ENCODE measurements at places on chromosomes 6 and 20.

- peak; percentile 6 for DNase-seq
Observed at GRCh38 chr6:113969888-113970804, 802 bp downstream of the HDAC2 start.

DNA sequence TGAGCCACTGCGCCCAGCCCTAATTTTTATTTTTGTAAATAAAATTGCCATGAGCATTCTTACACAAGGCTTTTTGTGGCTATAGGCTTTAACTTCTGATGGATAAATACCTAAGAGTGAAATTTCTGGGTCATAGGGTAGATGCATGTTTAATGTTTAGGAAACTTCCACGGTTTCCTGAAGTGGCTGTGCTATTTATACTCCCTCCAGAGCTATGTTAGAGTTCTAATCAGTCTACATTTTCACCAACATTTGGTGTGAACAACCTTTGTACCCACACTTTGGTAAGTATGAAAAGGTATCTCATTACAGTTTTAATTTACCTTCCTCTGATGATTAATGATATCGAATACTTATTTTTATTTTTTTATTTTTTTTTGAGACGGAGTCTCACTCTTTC lies 6.1 kb upstream of the MAS1 start:
- no peak for DNase-seq

DNA sequence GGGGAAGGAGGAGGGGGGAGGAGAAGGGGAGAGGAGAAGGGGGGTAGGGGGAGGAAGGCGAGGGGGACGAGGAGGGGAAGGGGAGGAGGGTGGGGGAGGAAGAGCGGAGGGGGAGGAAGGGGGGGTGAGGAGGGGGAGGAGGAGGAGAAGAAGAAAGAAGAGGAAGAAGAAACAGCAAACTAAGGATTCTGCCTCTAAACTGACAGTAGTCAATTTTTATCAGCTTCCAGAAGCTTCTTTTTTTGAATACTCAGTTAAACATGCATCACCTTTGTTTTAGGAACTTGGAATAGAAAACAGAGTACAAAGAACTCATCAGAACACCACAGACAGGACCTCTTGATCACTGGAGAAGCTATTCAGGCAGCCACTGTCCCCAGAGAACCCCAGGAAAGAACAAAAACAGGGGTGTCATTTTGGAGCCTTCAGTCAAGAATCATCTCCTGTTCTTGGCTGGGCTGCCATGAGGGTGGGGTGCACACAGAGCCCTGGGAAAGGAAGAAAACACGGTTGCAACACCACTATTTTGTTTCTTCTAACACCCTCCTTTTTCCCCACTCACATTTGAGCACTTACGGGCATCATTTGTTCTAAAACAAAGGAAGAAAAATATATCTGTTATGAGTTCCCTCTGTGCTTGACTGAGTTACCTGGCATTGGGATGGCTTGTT lies 67.4 kb downstream of the TMEM170B start:
- no peak for DNase-seq

GRCh38 chr6:119186490-119186889 lies 108.0 kb upstream of the FAM184A start:
- DNase-seq: no peak

- no peak for DNase-seq
Observed at GRCh38 chr6:83769413-83769812, 60.5 kb upstream of the SNAP91 start.

GRCh38 chr6:139367810-139368351 lies 6.6 kb downstream of the CITED2 start:
- DNase-seq: no peak

GRCh38 chr6:150336299-150336698 lies 32.5 kb upstream of the IYD start:
- no peak for DNase-seq

DNA sequence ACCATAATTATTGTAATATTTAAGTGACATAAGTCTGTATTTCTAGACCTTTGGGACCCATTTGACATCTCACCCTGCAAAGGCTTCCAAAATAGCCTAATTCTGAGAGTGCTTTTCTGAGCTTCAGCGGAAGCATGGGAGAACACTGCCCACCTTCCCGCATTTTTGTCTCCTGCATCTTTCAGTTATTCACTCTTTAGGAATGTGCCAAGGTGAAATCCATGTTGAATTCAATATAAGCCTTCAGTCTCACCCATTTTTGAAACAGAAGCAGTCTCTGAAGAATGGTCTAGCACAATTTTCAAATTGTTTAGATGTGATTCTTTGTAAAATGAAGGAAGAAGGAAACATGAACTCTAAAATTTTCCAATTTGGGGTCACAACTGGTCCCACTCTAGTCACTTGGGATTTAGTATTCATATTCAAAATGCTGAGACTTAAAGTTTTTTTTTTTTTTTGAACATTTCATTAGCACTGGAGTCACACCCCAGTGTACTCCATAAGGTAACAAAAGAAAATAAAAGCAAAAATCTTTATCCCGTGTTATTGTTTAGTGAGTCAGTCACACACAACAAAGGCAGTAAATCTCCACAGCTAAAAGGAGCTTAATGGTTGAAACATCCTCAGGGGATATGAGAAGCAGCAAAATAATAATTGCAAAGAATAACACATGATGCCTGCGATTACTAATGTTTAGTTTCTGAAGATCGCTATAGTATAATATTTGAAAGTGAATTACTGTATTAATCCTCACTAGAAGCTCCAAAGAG lies 479.9 kb upstream of the BTBD3 start:
- no peak for DNase-seq

DNA sequence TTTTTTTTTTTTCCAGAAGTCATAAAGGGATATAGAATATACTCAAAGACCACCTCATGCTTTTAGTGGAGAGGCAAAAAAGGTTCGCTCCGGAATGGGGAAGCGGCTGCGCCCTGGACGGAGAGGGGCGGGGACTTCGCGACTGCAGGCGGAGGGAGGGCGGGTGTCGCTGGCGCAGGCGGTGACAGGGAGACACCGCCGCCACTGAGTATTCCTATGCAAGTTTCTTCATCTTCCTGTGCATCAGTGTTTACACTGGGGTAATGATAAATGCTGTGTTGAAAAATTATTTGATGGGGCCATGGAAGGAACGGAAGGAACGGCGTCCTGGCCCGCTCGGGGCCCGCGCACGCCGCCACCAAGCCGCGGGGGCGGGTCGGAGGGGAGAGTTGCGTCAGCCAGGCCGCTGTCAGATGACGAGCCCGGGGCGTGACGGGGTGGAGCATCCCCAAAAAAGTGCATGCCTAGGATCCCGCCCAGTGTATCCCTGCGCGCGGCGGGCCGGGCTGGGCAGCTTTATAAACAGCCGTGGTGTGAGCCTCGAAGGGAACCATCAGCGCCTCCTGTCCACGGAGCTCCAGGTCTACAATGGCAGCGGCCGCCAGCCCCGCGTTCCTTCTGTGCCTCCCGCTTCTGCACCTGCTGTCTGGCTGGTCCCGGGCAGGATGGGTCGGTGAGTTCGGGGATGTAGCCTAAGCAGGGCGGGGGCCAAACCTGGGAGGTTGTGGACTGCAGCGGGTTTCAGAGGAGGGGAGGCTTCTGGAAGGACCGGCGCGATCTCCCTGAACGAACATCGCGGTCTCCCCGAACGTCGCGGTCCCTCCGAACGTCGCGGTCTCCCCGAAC lies at the start of gene ULBP1:
TSS of gene ULBP1 (plus strand) at position 482 of the 846 bp plus-strand sequence. CDS start at position 589, 107 bp downstream.
- peak; percentile 43 for DNase-seq

- DNase-seq: no peak
Observed at GRCh38 chr20:25351024-25351360, 39.6 kb downstream of the ABHD12 start.

DNA sequence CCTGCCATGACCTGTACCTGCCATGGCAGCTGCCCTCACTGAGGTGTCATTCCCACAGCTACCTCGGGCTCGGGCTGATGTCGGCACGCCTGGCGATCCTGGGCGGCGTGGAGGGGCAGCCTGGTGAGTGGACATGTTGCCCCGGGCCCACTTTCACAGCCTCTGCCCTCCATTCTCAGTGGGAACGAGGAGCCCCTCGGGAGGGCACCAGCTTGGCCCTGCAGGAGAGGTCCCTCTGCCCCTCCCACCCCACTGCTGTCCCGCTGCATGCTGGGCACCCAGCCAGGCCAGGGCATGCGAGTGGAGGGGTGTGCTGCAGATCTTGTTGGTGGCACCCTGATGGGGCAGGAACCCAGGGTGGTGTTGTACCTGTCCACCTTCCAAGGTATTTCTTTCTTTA lies 23.0 kb downstream of the ENTPD6 start:
- DNase-seq: no peak

GRCh38 chr6:95978230-95978629 lies 37.5 kb upstream of the FUT9 start:
- DNase-seq: no peak

DNA sequence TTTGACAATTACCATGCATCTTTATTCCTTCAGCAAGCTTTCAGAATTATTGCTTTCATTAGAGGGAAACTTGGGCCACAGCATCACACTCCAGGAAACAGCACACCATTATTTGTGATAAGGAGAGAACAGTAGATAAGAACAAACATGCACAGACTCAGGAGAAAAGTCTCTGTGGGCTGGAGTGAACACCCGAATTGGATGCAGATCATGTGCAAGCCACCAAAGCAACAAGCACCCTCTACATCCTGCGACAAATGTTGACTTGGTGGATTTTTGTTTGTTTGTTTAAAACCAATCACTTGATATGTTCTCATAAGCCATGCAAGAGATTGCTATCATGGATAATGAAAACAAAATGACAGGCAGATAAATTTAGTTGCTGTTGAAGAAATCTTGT lies 67.7 kb upstream of the ZFP64 start:
- no peak for DNase-seq

DNA sequence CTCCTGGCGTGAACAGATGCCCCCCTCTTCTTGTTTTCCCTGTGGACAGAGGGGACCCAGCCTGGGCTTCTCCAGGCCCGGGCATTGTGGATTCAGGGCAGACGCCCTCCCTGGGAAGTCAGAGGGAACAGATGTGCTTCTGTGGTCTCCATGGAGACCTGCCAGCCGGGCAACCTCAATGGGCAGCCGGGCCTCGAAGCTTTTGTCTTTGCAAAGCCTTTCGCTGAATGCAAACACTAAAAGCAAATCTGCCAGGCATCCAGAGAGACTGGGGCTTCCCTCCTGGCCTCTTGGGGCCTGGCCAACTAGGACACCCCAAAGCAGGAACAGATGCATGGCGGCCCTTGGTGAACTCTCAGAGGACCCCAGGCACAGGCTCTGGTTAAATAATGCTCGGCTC lies 370.0 kb upstream of the SULF2 start:
- DNase-seq: no peak

- DNase-seq: no peak
Observed at GRCh38 chr20:24503352-24503931, 34.0 kb downstream of the SYNDIG1 start.

DNA sequence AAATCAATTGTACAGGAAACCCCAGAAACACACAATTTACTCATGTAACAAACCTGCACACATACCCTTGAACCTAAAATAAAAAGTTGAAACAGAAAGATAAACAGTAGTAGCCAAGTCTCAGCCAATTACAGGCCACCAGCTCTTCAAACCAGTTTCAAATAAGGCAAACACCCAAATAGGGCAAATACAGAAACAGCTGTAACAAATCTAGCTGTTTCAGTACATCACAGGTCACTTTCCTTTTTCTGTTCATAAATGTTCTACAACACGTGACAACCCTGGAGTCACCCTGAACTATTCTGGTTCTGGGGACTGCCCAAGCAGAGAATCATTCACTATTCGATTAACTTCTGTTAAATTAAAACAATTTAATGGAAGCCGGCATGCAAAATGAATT lies 329.0 kb downstream of the GJA1 start:
- no peak for DNase-seq

DNA sequence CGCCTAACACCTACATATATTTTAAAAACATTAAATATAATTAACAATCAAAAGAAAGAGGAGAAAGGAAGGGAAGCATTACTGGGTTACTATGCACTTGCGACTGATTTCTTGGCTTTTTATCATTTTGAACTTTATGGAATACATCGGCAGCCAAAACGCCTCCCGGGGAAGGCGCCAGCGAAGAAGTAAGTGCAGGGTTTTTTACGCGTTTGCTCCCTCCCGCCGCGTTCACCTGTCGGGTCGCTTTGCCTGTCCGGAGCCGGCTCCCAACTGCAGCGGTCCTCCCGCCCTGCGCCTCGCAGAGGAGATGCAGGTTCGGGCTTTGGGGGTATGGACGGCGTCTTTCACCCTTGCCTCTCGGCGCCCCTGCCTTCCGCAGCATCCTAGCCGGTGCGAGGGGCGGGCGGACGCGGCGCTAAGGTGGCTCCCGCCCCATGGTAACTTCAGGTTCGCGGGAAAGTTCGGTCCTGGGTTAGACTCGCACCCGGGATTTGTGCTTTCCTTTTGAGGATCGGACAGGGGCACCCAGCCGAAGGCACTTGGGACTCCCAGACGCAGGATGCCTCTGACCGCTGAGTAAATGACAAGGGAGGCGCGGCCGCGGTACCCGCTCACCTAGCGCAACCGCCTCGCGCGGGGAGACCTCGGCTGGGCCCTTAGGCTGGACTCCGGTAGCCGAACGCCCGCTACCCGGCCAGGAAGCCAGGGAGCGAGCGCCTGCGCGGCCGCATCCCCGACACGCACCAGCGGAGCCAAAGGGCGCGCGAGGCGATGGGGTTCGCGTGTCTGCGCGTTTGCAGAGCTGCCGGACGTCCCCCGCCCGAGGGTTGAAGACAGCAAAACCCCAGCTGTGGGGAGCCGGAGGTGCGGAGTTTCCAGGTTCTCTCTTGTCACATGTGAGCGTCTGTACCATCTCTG lies 891 bp downstream of the RSPO3 start:
- DNase-seq: no peak

DNA sequence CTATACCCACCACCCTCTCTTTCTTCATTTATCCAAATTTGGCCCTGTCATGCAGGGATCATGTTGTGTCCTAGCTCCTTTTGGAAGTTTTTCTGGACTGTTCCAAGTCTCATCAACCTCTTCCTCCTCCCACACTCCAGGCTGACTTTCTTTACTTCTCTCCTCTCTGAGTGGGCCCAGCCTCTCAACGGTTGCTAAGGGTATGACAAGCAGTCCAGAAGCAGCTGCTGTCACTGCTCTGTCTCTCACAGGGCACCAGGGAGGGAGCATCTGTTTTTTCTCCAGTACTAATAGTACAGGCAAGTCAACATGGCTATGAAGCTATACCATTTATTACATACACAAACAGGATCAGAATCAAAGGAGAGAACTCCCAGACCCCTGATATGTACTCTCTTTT lies 8.2 kb downstream of the NT5DC1 start:
- DNase-seq: no peak

GRCh38 chr6:52389264-52389625 lies 27.3 kb downstream of the PAQR8 start:
- DNase-seq: no peak

DNA sequence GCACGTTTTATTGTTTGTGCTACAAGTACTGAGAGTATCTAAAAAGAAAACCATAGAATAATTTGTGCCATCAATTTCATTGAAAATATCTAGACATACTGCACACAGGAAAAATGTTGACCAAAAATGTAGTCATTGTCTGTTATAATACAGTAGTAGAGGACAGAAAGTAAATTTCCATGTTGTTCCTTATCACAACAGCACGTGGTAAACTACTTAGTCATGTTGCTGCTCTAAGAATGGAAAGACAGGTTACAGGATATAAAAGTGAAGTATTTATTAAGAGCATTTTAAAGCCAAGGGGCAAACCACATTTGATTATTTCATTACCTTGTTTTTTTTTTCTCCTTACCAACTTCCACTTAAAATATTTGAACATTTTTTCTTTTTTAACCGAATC lies 89.0 kb upstream of the CEP85L start:
- DNase-seq: no peak

All from stimulated activated CD8-positive, alpha-beta memory T cell treated with anti-CD3 and anti-CD28 coated beads, Interleukin-4, amount 100 ng/mL, for 1 hour (primary cell).